ENCODE measurements at places on chromosomes 7 and 10.
A peak's percentile ranks its signal among the peaks of the same experiment; 100 is the strongest.

DNA sequence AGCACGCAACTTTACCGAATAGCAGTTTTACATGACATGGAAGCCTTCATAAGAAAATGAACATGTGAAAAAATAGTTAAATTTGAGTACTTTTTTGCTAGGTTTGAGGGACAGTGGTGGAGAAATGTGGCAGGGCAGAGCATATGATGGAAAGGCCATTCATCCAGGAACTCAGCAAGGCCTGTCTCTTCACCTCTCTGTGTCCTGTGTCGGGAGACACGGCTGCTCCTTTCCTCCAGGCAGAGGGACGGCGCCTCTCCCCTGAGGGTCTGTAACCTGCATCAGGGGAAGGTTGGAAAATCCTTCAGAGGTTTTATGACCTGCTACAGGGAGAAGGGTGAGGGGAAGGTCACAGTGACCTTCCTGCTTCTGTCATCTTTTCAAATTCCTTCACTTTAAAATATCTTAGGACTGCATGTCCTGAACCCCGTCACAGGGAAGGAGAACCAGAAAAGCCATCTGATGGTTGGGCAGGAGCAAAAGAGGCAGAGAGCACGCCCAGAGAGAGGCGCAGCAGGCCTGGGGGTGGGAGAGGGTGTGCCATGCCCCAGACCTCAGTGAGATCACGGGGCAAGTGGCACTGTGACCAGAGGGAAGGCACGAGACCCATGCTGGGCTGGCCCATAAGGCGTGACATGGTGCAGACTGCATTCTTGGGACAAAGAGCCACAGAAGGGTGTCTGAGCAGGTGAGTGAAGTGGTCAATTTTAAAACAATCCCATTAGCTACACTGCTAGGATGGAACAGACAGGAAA is 44.0 kb downstream of the GSDME start:
- DNase-seq = no peak

DNA sequence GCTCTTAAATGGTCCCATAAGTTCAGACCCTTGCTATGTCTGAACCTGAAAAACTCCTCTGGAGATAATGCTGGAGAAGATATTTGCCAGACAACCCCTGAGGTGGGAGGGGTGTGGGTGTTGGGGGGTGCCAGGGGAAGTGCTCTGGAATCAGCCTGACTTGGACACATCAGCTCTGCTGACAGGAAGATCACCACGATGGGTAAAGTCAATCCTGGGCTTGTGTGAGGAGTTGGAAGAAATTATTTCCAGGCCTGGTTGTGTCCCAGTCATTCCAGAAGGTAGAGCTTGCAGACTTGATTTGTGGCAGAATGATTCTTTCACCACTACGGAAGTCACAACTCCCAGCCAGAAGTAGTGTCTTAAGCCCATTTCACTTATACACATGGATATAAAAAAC is 60.3 kb upstream of the UNC5B start:
- DNase-seq = no peak

DNA sequence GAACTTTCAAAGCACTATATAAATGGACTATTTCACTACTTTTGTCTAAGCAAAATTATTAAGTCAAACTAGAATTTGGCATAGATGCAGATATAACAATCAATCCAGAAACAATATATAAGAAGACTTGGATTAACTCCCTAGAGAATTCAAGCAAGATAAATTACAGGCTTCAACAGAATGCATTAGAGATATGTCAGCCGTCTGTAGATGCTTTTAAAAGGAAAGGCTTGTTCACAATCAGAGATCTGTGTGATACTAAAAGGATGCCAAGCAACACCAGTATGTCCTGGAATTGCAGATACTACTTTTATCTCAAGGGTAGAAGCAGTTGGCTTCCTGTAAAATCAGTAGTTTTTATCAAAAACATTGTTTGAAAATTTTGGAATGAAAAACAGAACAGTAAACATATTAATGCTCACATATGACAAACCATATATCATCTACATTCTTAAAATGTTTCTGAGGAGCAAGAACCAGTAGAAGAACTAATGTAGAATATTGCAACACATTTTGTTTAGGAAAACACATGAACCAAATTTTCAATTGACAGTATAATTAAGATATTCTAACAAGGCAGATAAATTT is 947.9 kb upstream of the LRRN3 start:
- no peak for DNase-seq

DNA sequence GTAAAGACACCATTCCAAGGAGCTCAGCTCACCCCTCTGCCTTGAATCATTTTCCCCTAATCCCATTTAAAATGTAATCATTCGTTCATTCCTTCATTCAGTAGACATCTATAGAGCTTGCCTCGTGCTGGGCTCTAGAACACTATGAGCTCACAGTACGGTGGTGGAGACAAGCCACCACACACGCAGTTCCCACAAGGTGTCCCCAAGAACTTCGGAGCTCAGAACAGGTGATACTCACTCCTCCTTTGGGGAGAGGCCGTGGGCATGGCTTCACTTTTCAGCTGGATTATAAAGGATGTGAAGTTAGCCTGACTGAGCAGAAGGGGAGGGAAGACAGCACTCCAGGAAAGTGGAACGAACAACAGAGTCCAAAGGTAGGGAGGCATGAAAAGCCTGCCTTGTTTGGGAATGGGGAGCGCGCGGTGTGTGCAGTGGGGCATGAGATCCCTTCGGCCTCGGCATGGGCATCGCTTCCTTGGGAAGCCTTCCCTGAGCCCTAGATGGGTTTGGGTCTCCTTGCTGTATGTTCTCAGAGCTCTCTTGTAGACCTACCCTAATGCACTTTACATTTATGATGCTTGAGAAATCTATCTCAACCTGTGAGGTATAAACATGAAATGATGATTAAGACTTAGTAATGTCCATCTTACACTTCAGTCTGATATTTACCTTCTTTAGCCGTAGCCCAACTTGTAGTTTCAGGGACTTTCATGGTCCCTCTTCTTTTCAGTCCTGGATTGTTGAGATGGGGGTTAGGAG is 809 bp upstream of the OGA start:
- DNase-seq = no peak

DNA sequence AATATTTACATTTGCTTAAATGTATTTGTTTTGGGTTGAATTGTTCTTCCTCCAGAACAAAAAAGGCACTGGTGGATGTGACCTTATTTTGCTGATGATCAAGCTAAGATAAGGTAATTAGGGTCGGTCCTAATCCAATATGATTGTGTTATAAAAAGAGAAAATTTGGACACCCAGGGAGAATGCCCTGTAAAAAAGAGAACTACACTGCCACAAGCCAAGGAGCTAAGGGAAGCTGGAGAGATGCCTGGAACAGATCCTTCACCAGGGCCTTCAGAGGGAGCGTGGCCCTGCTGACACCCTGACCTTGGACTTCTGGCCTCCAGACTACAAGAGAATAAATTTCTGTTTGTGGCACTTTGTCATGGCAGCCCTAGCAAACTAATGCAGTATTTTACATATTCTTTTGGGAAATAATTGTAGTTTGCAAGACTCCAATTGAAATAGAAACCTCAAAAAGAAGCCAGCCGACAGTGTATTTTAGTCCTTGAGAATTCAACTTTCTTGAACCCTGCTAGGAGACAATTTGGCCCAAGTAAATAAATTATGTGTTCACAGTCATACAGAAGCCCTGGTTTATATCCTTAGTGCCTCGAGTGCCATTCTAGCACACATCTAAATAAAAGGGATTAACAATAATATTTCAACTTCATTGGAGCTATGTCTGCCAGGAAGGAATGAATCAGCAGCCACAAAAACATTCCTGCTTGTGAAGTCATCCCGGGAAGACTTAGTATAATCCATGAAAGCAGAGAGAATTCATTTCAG is 164.6 kb downstream of the PKD1L1 start:
- DNase-seq = peak; percentile 98

DNA sequence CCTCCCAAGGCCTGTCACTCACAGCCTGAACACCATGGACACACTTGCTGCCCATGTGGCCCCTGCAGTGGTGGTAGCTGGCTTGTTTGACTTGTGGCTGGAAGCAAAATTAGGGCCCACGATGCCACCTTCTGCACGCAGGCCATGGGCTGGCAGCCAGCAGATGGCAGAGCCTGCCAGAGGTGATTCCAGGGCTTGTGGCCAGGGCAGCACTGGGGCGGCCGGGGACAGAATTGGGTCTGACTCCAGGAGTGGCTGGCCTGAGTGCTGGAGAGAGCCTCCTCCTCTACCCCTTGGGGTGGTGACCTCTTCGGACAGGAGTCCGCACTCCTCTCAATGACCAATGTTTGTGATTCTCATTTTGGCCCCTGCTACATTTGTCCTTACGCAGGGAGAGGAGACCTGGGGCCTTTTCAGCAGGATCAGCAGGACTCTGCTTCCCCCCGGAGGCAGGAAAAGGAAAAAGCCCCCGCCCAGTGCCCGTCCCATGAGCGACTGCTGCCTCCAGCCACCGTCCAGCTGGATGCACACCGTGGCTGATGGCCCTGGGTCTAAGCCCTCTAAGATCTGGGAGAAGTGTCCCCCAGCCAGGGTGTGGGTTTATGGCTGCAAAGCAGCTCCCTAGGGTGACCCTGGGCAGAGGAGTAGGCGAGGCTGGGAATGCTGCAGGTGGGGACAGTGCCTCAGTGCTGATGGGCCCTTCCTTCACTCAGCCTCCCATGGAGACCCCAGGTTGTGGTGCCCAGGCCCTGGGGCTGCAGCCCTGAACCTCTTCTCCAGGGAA is 26.5 kb downstream of the DNAJB12 start:
- DNase-seq = peak; percentile 57

GRCh38 chr7:155001756-155002410 is 1.0 kb downstream of the PAXIP1 start:
- no peak for DNase-seq

- no peak for DNase-seq
These were observed 10.5 kb upstream of the ADAMTS14 start for GRCh38 chr10:70661623-70662361.

- DNase-seq = no peak
These were observed 156.4 kb upstream of the MINDY3 start for GRCh38 chr10:16016688-16017087.

Data from IMR-90 (cell line).